NCI-H1048 (cell line): ENCODE measurements at places on chromosomes 4 and X.

DNA sequence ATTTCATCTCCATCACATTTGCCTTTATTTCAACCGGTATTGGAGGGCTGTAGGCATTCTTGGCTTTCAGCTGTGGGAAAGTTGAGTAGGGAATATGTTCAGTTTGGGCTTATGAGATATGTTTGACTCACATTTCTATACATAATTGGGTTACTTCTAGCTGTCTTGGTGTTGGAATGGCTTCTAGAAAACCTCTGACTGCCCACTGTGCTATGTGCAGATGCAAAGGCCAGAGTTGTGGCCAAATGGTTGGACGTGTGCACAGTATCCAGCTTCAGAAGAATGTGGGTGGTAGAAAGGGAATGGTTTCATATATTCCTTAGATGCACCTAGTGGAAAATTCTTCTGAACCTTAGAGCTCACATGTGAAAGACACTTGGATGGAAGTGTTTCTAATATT, 92.6 kb upstream of the H2AZ1 start:
- DNase-seq = no peak

- no peak for DNase-seq
Measured at GRCh38 chr4:102543030-102543928, 42.1 kb downstream of the NFKB1 start.

- no peak for DNase-seq
Measured at GRCh38 chr4:13159041-13159620, 325.0 kb downstream of the RAB28 start.

DNA sequence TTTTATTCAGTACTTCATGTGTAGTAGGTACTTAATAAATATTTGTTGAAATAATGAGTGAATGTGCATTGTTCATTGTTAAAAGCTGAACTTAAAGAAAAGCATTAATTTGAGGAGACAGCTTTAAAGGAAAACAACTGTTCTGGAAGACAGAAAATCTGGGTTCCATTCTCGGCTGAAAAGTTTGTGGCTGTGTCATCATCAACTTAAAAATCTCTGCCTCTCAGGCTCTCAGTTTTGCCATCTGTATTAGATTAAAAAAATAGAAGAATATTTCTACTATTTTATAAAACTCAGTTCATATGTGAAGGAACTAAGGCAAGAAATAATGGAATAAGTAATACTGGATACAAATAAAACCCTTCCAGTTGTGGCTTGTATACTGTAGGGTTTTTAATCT, 62.5 kb downstream of the FSTL5 start:
- DNase-seq = no peak

DNA sequence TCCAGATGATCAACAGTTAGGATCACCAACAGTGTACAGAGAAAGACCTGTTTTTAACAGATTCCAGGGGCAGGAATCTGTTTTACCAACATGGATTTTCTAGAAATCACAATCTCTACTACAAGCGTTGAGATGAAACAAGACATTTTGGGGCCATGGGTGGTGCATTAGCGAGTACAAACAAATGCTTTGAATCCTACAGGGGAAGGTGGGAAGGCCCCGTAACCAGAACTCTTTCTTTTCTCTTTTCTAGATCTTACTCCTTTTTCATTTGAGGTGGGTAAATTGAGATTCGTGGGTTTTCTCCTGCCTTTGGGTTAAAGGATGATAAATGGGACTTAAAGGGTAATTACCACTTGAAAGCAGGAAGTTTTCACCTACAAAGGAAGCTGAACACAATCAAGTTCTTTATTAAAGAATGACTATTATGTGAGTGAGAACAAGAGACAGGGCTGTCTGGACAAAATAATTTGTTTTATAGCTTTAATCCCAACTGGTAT, 189.9 kb upstream of the ANXA3 start:
- DNase-seq = no peak
